ENCODE measurements at places on chromosomes 13 and 19.

GRCh38 chr19:4877753-4878490 is 10.5 kb upstream of the PLIN3 start:
- no peak for DNase-seq

- DNase-seq = no peak
Measured at GRCh38 chr13:98598043-98598442, 21.1 kb upstream of the STK24 start.

- DNase-seq = no peak
Measured at GRCh38 chr19:33191501-33191900, 2.6 kb upstream of the LRP3 start.

GRCh38 chr19:403221-404027 is 5.5 kb downstream of the C2CD4C start:
- no peak for DNase-seq

- no peak for DNase-seq
Measured at GRCh38 chr13:50942630-50943311, 33.2 kb downstream of the RNASEH2B start.

Measured in RWPE1 (cell line).